ENCODE measurements at places on chromosomes 4 and X. TPM values are rescaled to one million over a fixed set of nuclear protein-coding genes. Genes with fewer than 3 reads are reported as not detected.

DNA sequence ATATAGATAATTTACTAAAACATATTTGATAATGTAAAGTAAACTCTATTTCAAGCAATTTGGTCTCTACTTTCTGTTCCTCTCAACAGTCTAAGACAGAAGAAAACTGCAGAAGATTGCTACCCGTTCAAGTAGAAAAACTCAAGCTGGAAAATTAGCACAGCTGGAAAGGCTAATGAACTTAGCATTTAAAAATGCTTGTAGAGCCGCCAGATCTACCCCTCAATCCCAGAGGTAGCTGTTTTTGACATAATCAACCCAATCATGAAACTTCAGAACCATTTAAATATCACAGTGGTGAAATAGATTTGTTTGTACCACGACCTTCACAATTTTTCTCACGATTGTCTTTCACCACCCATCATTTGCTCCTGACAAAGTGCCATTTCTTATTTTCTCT is 479.5 kb downstream of the SPRY1 start:
- ATAC-seq, result no peak

- no peak for ATAC-seq
Measured at GRCh38 chr4:10576236-10576635, 108.3 kb downstream of the CLNK start.

DNA sequence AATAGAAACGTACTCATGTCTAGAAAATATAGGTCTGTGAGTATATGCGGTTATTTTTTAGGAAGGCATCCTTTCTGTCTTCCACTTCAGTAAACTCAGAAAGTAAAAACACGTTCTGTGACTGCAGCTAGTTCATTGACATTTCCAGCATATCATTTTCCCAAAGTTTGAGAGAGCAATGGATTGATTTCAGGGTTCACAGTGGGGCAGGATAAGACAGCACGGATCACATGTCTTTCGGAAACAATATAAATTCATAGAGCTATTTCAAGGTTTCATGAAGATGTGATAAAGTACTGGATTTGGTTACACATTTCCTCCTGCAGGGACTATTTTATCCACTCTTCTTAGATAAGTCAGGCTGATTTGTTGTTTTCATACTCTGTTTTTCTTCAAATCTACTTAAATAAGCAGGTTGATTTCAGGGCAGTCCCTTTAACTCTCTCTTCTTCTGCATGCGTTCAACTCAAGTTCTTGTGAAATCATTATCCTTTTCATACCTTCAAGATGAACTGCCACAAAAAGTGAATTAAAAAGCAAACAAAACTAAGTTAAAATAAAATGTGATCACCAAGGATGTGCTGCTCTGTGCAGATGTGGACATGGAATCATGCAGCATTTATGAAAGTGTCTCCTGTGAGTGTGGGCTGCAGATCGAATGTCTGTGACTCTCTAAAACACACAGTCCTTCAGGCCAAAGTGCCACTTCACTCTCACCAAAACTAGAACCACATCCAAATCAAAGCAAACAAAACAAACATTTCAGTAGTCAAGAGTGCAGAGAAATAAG is 187.7 kb downstream of the UNC5C start:
- no peak for ATAC-seq

- ATAC-seq, result no peak
Measured at GRCh38 chr4:3440011-3440410, 1.8 kb upstream of the HGFAC start.

- no peak for ATAC-seq
Measured at GRCh38 chr4:104424475-104424941, 70.2 kb downstream of the CXXC4 start.

GRCh38 chr4:83748711-83749110 is 212.8 kb downstream of the GPAT3 start:
- ATAC-seq, result no peak

DNA sequence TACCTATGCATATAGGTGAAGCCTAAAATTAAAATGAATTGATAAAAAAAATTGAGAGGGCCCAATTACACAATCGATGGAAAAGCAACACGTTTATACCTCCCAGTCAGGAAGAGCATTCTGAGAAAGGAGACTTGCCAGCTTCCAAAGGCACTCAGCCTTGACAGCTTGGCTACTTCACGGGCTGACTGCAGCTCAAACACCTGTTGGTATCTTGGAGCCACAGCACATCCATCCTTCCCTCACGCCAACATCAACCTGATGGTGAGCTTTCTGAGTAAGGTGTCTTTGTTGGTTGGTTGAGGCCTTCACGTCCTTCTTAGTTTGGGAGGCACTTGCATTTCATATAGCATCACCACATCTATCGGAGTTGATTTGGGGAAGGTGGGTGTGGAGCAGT is 598.9 kb upstream of the DIPK2B start:
- no peak for ATAC-seq

- ATAC-seq, result no peak
Measured at GRCh38 chr4:100805538-100805937, 287.7 kb upstream of the EMCN start.

DNA sequence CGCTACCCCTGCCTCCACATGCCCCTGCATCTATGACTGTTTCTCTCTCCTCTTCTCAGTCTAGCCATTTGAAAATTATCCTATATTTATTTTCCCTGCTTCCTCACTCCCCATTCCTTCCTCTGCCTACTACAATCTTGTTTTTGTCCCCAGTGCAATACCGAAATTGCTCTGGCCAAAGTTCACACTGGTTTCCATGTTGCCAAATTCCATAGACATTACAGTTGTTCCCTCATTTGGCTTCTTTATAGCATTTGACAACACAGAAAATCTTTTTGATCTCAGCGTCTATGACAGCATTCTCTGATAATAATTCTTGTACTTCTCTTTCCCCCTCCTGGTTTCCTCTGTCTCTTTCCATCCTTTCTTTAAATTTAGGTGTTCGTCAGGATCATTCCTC is 99.4 kb downstream of the GPR82 start:
- ATAC-seq, result no peak

GRCh38 chrX:112696481-112696880 is 16.7 kb upstream of the LHFPL1 start:
- ATAC-seq, result no peak

DNA sequence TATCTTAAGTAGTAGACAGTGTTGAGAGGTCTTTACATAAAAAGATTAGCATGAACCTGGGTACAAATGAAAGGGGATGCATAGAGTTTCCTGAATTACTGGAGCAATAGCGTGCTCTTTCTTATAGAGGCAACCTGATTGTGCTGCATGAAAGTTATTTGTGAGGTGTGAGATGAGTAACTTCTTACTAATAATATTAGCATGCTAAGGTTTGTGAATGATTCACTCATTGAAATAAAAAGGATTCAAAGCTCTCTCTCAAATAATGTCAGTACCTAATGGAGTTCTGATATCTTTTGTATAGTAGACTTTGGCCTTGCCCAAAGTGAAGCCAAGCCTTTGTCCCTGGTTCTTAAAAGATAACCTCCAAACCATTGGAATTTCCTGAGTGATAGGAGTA is 131.0 kb upstream of the CXXC4 start:
- ATAC-seq, result no peak

GRCh38 chrX:369563-370101 is 17.1 kb downstream of the PPP2R3B start:
- ATAC-seq, result no peak

DNA sequence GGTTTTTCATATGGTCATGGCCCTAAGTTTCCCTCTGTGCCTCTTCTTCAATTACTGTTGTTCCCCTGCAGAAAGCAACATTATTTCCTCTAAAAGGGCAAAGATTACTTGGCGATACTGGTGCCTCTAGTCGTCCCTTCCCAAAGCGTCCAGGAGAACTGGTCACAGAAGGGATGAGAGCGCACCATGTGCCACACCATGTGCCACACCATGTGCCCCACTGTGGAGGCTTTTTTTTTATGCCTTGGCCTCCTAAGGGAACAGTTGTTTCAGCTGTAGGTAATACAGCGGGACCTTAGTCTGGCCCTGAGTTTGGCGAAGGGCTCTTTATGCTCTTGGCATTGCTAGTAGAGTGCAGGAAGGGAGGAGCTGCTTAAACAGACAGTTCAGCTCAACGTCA is 11.5 kb upstream of the FGG start:
- no peak for ATAC-seq

GRCh38 chr4:121112530-121112929 is 40.2 kb upstream of the NDNF start:
- no peak for ATAC-seq

DNA sequence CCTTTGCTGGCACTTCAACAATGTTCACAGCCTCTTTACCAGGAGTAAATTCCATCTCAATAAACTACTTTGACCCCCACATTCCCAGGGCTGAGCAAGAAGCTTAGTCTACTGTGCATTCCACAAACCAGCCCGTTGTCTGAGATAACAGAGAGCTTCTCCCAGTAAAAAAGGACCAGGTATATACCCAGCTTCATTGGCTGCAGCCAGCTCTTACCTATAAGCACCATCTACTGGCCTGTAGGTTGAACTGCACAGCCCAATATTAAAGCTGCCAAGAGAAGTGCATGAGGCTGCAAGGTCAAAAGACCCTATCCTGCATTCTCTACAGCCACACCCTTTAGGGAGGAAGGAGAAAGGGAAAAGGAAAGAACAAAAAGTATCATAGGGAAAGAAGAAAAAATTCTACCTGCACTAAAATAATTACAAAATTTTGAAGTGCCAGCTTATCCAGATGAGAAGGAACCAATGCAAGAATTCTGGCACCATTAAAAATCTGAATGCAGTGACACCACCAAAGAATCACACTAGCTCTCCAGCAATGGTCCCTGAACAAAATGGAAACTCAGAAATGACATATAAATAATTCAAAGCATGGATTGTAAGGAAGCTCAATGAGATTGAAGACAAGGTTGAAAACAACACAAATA is 45.7 kb upstream of the INTU start:
- ATAC-seq, result peak; percentile 55

DNA sequence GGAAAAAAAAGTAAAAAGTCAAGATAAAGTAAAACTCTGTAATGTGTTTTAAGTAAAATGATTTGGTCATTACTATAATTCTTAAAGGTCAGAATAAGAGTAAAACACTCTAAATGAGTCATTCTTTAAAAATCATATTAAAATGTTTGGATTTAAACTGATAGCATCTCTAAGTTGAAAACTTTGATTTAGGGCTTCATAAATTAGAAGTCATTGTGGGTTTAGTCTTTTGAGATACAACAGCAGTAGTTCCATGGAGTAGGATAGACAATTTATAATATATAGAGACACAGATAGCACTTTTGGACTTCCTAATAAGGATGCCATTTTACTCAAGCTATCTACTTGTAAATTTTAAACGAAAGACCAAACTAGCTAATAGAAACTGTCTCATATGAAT is 77.1 kb upstream of the PABPC4L start:
- ATAC-seq, result no peak

GRCh38 chrX:150308532-150309157 is 54.5 kb upstream of the MAMLD1 start:
- no peak for ATAC-seq

DNA sequence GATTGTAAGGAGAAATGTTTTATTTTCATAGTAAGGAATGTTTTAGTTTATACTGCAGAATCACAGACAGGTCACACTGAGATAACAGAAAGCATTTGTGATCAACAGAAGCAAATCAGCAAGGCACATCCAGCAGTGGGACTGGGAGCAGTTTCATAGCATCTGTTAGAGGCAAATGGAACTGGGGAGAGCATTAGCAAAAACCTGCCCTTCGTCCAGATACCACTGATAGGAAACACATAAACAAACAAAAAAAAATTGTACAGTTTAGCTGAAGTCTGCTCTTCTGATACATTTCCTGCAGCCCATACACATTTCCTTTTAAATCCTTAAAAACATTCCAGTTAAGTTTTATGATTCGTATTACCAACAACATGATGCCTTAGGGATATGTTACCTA is 374.3 kb downstream of the PCDH7 start:
- ATAC-seq, result no peak

DNA sequence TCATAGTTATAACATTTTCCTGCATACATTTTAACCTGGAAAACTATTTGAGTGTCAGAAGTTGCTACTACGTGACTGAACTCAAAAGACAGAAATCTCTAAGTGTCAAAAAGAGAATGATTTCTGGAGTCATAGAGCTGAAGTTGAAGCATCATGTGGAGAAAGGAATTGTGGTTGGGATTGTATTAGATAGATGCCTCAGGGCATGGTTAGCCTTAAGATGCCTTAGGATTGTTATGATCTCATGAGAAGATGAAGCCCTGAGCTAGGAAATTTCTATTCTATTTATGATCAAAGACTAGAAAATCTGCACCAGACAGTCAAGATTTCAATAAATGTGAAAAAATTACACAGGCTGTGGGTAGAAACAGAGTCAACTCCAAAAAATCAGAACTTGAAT is 20.2 kb downstream of the EPGN start:
- ATAC-seq, result no peak

DNA sequence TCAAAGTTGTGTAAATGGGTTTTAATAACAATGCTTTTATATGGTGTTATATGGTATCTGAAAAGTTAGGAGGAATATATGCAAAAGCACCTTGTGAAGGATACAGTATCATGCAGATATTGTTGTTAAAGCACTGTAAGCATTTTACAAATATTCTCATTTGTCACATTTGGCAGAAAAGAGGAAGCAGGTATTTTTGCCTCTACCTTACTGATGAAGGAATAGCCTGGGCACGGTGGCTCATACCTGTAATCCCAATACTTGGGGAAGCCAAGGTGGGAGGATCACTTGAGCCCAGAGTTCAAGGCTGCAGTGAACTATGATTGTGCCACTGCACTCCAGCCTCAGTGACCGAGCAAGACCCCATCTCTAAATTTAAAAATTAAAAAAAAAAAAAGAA is 12.2 kb upstream of the GDPD2 start:
- ATAC-seq, result no peak

Gene ADGRG2
- not detected for total RNA-seq

Gene CT45A2
- total RNA-seq, result not detected

Gene TRIM75
- not detected for total RNA-seq

Gene TEX13A
- total RNA-seq, result not detected

Gene CLGN
- 0.08 TPM for total RNA-seq

Gene ANAPC4
- total RNA-seq, result 54.4 TPM

Gene UGT8
- 0.82 TPM for total RNA-seq

Gene ODAM
- total RNA-seq, result not detected

Gene CDKN2AIP
- 16.3 TPM for total RNA-seq

Gene USP11
- total RNA-seq, result 24.0 TPM

Gene BCLAF3
- 3.0 TPM for total RNA-seq

Gene TMEM187
- 7.1 TPM for total RNA-seq
